Stimulated activated CD8-positive, alpha-beta memory T cell treated with anti-CD3 and anti-CD28 coated beads, Interleukin-2, amount 100 ng/mL, for 1 hour (primary cell): ENCODE measurements at places on chromosomes 3 and 15.

DNA sequence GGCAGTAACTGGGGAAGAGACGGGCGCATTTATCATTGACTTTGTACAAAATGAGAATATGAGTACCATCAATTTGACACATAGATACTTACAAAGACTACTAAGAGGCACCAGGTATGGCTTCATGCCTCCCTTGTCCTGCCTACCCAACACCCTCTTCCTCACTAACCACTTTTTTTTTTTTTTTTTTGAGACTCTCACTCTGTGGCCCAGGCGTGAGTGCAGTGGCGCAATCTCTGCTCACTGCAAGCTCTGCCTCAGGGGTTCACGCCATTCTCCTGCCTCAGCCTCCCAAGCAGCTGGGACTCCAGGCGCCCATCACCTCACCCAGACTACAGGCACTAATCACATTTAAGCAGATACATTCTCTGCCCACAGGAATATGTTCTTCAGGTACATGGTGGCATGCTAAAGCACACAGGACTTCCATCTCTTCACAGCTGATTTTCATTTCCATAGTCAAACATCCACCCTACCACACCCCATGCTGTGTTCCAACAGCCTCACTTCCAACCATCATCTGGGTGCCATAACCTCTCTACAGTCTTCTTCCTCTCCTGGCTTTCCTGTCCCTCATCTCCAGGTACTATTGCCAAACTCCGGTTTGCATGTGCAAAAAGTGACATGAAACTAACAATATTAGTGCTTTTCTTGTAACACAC lies 41.7 kb downstream of the RAB27A start:
- DNase-seq = no peak

GRCh38 chr3:50326182-50326541 lies 1.9 kb downstream of the TUSC2 start:
- no peak for DNase-seq

GRCh38 chr3:37628711-37629301 lies 232.9 kb upstream of the CTDSPL start:
- DNase-seq = no peak

- DNase-seq = no peak
Measured at GRCh38 chr15:100291106-100291505, 50.7 kb downstream of the ADAMTS17 start.
